ENCODE measurements at places on chromosomes 13 and 19.

- DNase-seq: no peak
These were observed 7.8 kb downstream of the ILF3 start for GRCh38 chr19:10661946-10662345.

- DNase-seq: no peak
These were observed 430.3 kb downstream of the ZNF536 start for GRCh38 chr19:30802424-30803013.

- no peak for DNase-seq
These were observed 6.1 kb downstream of the LIPE start for GRCh38 chr19:42421101-42421500.

DNA sequence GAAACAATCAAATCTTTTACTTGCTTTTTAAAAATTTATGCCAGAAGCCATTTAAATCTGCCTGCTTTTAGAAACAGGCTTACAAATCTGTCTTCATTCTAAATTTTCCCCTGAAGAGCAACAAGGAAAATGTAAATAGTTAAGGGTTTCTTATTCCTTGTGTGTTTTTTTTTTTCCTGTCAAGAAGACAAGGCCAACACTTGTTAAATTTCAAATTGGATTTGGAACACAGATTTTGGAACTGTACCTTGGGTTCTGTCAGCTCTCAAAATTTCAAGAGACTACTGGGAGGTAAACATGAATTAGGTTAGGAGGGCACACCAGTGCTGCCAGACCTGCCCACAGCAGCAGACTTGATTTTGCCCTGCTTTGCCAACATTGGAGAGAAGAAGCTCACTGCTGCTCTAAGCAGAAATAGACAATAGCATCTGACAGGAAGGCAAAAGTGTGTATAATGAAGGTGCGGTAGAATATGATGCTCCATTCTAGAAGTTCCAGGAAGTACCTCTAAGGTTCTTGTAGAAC lies 121.7 kb downstream of the NHLRC3 start:
- DNase-seq: no peak

GRCh38 chr19:34832581-34833112 lies 59.6 kb upstream of the ZNF599 start:
- no peak for DNase-seq

DNA sequence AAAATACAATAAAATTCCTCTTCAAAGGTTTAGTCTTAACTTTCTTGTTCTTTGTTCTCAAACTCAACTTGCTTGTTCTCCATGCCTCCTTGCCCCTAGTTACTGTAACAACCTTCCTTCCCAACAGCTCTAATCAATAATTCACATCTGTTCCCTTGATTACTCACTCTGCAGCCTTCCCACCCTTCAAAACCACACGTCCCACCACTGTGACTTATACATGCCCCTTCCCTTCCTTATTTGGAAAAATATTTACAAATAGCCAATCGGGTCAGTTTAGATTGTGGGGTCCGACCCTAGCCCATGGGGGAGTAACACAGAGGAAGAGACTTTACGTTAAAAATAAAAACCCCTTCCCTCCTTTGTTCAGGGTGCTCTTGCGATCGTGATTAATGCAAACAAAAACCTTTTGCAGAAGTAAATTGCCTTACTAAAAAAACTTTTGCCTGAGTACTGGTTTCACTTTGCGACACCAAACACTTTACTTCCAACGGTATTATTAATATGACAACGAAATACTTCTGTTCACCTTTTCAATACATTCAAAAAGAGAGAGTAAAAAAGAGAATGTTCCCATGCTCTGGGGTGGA lies 512 bp upstream of the ZNF93 start:
- DNase-seq: no peak

GRCh38 chr13:51251480-51251879 lies 29.3 kb downstream of the FAM124A start:
- no peak for DNase-seq

DNA sequence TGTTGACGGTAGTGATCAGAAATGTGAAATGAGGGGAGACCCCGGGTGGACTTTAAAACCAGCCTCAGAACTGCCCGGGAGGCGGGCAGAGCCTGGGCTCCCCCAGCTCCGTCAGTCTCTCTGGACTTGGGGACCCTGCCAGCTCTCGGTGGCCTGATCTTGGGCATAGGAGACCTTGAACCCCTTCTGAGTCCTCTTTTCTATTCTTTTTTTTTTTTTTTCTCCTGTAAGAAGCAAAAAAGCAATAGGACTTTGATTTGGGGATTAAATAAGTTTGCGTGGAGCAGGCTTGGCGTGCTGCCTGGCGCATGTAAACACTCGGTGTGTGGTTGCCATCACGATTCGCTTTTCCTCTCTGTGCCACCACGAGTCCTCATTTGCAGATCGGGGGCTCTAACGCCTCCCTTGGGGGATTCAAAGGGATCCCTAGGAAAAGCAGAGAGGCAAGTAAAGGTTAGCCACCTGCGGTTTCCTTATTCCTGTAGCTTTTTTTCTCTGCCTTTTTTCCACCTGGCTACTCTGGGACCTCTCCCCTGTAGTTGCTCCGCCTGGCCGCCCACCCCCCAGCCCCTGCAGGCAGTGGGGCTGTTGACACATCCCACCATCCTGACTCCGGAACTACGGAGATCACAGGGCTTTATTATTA lies 1.3 kb downstream of the SAFB start:
- DNase-seq: no peak

DNA sequence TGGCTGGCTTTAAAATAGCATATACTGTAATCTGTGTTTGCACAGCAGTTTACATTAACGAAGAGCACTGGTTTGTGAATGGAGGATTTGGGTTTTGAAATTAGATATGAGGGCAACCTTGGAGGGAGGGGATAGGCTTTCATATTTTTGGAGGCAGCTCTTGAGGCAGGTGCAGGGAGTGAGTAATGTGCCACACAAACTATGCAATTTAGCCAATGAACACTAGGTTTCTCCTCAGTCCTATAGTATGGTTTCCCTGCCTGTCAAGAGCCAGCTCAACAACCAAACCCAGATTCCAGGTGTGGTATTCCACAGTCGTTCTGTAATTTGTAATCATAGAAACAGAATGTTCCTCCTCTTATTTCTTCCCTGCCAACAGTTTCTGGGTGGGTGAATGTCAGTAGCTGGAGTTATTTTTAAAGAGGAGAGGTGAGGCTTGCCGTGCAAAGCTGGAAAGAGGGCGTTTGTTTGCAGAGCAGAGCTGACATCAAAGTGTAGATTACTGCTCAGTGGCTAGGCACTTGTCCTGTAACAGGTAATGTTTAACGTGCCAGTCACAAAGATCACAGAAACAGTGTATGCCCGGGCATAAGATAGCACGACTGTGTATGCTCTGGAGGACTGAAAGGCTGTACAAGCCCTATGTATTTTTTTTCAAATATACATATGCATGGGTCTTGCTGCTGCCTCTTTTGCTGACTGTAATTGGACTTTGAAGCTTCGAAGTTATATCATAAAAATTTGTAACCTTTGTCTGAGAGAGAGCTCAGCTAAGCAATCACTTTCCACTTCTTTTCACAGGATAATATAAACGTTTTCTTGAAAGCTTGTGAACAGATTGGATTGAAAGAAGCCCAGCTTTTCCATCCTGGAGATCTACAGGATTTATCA lies 124.2 kb downstream of the LMO7 start:
- DNase-seq: peak; percentile 94

DNA sequence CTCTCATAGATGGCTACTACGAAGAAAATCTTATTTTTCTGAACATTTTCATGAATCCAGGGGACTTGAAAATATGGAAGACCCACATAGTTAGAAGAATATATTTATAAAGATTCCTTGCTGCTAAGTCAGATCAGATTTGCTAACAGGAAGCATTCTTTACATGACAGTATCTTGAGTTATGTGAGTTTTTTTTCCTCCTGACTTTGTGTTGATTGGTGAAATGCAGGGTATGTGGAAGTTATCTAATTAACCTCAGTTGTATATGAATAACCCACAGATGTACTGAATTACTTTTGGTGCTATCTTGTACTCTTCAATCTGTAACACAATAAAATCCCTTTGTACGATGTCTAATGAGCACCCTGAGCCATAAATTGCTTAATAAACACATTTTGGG lies 53.8 kb downstream of the ESD start:
- no peak for DNase-seq

DNA sequence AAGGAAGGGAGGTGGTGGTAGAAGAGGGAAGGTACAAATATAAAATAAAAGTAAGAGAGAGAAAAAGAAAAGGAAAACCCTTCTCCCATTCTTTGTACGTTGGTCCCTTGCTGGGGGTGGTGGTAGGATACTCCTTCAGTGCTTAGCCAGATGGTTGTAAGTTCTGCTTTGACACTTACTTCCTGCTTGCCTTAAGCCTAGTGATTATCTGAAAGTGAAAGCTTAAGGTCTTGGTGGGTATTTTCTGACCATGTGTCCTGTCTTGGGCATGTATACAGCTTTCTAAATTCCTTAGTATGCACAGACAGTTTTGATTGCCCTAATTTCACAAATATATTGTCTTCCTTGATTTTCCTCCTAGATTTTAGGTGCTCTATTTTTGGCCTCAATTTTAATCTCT lies 314.8 kb downstream of the PCDH17 start:
- no peak for DNase-seq

- DNase-seq: no peak
These were observed 73.3 kb downstream of the ALOX5AP start for GRCh38 chr13:30808600-30808999.

- DNase-seq: no peak
These were observed 39.3 kb upstream of the KCTD4 start for GRCh38 chr13:45240143-45240542.

DNA sequence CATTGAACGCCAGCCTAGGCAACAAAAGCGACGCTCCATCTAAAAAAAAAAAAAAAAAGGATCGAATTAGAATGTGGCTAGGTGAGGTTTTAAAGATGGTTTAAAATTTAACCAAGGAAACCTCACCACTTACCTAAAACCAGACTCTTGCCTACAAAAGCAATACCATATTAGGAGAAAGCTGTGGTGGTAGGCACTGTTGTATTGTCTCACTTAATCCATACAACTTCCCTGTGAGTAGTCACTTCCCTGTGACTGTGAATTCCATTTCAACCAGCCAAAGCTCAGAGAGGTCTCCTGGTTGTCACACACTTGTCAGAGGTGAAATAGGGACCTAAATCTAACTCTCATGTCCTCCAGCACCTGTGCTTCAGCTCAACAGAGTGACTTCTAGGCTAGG lies 15.4 kb downstream of the SHISA2 start:
- DNase-seq: peak; percentile 60

DNA sequence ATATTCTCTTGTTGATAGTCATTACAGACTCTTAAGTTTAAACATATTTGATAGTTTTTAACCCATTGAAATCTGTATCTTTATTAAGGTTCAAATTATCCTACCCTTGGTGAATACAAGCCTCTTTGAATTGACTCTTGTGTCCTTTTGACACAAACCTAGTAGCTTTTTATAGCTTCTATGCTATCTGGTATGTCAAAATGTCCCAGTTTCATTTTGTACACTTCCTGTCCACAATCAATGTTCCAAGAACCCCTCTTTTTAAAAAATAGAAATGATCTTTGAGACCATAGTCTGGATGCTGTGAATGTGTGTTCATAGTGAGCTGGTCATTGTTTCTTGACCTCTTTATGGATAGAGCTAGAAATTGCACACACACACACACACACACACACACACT lies 39.2 kb upstream of the FGF14 start:
- DNase-seq: no peak

GRCh38 chr13:100790405-100790804 lies 115.8 kb upstream of the TMTC4 start:
- DNase-seq: no peak

- DNase-seq: no peak
These were observed 10.1 kb downstream of the TTYH1 start for GRCh38 chr19:54425382-54425723.

- no peak for DNase-seq
These were observed at the start of gene SPIB for GRCh38 chr19:50418176-50419021. Gene SPIB (plus strand): TSS chr19:50418938. CDS start chr19:50418963, 25 bp downstream.

DNA sequence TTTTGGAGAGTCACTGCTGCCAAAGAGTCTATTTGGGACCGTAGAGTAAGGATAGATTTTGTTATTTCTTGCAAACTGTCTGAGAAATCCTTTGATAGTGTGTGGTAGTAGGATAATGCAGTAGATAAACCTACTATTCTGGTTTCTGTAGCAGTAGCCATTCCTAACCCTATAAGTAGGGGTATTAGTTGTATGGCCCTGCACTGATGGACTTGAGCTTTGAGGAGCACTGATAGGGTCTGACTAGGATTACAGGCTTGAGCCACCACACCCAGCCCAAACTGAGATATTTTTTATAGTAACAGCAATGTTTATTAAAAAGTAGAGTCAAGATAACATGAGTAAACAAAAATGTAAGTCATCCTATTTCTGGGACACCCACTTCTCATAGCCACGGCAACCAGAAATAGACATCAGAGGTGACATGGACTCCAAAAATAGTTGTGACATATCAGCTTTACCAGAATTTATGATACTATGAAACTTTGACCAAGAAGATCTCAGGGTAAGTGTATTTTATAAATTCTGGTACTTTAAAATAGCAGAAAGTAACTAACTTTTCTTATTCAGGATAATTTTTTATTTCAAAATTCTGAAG lies 479.1 kb downstream of the SUCLA2 start:
- DNase-seq: no peak

DNA sequence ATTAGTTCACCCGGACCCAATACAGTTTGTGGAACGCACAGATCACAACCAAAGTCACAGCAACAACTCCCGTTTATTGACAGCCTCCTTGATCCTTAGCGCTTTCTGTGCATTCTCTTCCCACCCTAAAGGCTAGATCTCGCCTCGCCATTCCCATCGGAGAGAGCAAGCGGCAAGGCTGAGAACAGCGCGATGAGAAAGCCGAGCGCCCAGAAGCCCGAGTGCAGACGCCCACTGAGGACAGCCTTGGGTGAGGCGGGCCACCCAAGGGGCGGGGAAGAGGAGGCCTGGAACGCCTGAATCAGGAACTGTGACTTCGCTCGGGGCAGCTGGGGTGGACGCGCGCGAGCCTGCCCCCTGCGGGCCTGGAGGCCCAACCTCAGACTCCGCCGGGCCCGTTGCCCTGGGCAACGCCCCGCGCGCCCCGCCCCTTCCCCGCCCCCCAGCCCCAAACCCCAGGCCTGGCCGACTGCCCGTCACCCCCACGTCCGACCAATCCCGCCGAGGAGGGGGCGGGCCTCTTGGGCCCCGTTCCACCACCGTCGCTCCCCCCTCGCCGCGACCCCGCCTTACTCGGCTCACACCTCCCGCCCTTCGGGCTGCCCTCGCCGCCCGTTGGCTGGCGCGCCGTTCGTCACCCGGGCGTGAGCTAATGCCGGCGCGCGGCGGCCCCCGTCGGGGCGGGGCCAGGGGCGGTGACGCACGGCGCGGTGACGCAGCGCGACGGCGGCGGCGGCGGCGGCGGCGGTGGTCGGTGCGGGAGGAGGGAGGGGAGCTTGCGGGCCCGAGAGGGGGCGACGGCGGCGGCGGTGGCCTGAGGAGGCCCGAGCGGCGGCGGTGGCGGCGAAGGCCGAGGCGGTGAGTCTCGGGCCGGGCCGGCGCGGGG lies at the start of gene SAMD4B:
TSS of gene SAMD4B (plus strand) at position 703 of the 886 bp plus-strand sequence. CDS start 14,473 bp downstream, outside the sequence.
- DNase-seq: peak; percentile 99

GRCh38 chr13:84672616-84673015 lies 790.3 kb upstream of the SLITRK1 start:
- DNase-seq: no peak

GRCh38 chr19:43699506-43700394 lies 16.1 kb upstream of the IRGC start:
- DNase-seq: no peak

- DNase-seq: no peak
These were observed 379.6 kb downstream of the TSHZ3 start for GRCh38 chr19:30969591-30969990.

- no peak for DNase-seq
These were observed 567 bp downstream of the SBK2 start for GRCh38 chr19:55536366-55536765.
